ENCODE measurements at places on chromosomes 5 and 9.

- DNase-seq = no peak
Measured at GRCh38 chr5:14326035-14326903, 183.1 kb downstream of the TRIO start.

GRCh38 chr9:98310752-98311392 lies 55.4 kb upstream of the TBC1D2 start:
- DNase-seq = no peak

DNA sequence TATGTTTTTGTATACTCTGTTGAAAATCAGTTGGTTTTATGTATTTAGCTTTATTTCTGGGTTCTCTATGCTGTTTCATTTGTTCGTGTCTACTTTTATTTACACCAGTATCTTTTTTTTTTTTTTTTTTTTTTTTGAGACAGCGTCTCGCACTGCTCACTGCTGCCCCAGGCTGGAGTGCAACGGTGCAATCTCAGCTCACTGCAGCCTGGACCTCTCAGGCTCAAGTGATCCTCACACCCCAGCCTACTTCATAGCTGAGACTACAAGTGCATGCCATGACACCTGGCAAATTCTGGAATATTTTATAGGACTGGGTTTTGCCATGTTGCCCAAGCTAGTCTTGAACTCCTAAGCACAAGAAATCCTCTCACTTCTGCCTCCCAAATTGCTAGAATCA lies 869.4 kb upstream of the CDH6 start:
- no peak for DNase-seq

- DNase-seq = no peak
Measured at GRCh38 chr5:98096155-98096554, 677.3 kb upstream of the RGMB start.

GRCh38 chr5:53900677-53901076 lies 340.2 kb downstream of the NDUFS4 start:
- DNase-seq = no peak

DNA sequence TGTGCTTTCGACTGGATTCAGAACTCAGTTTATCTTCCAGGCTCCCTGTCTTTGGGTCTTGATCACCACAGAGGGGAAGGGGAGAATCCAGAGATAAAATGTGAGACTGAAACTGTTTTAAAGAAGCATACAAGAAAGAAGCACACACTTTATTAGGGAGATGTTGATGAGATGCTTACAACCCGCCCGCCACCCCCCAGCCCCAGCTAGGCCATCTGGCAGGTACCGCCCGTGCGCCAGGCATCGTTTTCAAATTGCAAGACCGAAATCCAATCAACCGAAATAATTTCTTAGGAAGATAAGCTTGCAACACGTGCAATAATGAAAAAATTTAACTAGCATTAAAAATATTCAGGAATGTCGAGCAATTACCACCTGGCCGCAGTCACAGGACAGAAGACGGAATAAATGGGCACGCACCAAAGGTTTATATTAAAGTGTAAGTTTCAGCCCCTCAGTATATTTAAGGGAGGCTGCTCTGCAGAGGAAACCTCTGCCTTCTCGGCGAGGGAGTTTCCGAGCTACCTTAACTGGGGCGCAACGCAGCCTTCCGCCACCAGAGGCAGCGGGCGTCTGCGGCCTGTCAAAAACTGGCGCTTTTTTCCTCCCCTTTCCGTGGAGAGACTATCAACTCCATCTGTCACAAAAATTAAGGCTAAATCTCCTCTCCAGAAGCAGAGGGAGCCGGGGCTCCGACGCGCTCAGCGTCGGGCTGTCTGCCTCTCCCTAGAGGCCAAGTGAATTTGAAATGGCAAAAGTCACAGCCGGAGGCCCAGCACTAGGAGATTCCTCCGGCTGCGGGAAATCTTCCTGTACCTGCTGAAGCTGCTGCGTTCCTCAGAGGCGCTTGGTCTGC lies 996 bp upstream of the GAS1 start:
- DNase-seq = peak; percentile 79

DNA sequence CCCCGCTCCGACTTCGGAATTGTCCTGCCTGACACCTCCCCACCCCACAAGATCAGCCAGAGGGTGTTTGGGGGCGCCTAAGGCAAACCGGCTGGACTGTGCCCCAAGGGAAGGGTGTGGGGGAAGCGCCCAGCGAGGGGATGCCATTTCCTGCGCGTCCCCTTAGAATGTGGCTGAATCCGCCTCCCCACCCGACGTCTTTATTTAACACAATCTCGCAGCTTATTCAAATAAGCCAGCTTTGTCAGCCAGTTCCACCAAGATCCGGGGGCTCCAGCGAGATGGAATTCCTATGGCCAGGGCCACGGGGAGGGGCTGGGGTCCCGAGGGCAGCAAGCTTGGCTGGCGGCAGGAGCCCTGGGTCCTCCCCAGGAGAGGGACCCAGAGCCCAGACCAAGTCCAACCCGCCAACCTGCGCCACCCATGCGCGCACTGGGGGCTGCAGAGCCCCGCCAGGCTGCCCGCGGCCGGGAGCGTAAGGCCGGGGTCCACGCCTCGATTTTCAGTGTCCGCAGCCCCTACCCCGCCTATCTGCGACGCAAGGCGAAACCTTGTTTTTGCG lies 7.4 kb downstream of the IRX4 start:
- DNase-seq = no peak

- peak; percentile 80 for DNase-seq
Measured at GRCh38 chr5:58259685-58260152, 200.2 kb downstream of the PLK2 start.

DNA sequence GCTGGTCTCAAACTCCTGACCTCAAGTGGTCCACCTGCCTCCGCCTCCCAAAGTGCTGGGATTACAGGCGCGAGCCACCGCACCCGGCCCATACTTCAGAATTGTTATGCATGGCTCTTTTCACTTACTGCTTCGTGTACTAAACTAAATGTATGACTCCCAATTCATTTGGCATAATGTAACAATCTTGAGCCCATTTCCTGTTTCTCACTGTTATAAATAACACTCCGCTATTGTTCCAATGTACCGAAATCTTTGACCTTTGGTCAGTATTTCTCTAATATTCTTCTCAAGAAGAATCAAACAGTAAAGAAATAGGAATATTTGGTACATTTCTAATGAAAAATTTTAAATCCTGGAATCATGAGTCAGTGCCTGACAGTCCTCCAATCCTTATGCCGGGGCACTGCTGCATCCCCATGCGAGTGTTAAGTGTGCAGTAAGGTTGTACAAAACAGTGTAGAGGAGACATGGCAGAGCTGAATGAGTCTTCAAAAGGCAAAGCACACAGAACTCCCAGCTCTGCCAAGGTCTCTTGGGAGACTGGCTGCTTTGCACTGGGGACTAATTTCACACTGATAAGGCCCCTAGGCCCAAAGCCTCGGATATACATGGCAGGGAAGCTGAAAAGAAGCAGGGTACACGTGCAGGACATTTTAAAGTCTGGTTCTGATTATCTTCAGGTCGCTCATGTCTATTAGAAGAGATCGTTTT lies 58.4 kb downstream of the HABP4 start:
- DNase-seq = no peak

DNA sequence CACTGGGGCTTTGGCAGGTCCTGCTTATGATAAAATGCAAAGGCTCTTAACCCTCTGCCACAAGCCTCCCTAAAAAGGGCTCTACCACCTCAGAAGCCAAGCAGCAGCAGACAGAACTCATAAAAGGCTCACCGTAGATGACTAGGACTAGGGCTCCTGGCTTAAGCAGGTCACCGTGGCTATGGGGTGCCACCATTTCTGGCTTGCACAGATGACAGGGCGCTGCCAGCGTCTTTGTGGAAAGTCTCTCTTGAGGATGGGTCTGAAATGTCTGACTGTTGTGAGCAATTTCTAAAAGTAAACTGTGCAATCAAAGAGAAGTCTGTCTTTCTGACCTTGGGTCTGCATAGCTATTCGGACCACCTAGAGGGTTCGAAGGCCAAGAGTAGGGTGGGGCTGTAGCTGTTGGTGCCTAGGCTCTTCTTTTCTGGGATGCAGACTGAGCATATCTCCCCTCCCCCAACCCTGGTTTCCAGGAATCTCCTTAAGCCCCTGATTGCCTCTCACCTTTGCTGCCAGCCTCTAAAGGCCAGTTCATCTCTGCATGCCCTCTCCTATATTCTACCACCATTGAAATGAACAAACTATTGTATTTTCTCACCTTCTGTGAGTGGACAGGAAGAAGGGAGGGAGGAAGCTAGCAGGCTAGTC lies 307.4 kb downstream of the ARHGAP26 start:
- no peak for DNase-seq

DNA sequence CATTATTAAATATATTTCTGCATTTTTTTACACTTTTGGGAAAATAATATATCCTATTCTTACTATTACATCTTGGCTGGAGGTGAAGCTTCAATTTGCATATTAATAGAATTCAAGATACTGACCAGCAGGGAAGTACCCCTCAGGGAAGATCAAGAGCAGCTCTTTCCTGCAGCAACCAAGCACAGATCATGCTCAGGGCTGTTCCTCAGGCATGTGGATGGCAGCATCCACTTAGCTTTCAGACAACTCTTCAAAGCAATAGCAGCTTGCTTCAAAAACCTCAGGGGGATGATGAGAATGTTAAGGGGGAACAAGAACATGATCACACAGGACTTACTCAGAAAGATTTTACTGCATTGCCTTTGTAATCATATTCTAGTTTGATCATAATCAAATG lies 731.8 kb downstream of the SEMA5A start:
- DNase-seq = no peak

GRCh38 chr9:8899511-8899910 lies 1099.9 kb upstream of the DMAC1 start:
- DNase-seq = no peak

GRCh38 chr5:148376198-148376597 lies 7.6 kb upstream of the FBXO38 start:
- no peak for DNase-seq

DNA sequence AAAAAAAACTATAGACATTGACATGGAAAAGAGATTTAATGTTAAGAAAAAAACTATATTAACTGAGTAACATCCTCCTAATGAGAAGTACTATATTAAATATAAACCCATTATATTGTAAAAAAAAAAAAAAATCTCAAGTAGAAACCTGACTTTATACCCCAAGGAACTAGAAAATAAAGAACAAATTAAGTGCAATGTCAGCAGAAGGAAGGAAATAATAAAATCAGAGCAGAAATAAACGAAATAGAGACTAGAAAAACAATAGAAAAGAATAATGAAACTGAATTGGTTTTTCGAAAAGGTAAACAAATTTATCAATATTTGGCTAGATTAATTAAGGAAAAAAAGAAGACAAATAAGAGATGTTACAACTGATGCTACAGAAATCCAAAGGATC lies 329.1 kb upstream of the ZNF608 start:
- DNase-seq = no peak

GRCh38 chr5:155556700-155557099 lies 543.1 kb downstream of the KIF4B start:
- no peak for DNase-seq

DNA sequence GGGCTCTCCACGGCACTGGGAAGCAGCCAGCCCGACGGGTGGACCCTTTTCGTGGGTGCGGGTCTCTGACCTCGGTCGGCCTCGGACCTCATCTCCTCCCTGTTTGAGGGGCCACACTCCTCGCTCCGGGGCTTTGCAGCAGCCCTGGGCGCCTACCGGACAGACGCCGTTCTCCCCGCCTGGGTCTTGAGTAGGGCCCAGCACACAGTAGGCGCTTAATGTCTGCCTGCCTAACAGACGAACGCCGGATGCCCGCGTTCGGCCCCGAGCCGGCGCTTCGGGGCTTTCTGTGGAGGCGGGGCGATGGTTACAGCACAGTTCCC lies 842 bp upstream of the GTF3C5 start:
- DNase-seq = no peak

GRCh38 chr5:111076091-111076490 lies 4.6 kb downstream of the TSLP start:
- no peak for DNase-seq

GRCh38 chr9:32681751-32682150 lies 46.3 kb upstream of the TAF1L start:
- DNase-seq = no peak

DNA sequence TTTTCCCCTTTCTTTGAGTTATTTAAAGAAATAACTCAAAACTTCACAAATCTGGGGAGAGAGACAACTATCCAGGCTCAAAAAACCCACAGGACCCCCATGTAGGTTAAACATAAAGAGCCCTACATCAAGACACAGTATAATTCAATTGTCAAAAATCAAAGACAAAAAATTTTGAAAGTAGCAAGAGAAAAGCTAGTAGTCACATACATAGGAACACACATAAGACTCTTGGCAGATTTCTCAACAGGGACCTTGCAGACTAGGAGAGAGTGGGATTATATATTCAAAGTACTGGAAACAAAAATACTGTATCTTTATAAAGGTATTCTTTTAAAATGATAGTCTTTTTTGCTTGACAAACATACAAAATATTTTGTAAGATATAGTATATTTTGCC lies 296.9 kb downstream of the OSTF1 start:
- DNase-seq = no peak

DNA sequence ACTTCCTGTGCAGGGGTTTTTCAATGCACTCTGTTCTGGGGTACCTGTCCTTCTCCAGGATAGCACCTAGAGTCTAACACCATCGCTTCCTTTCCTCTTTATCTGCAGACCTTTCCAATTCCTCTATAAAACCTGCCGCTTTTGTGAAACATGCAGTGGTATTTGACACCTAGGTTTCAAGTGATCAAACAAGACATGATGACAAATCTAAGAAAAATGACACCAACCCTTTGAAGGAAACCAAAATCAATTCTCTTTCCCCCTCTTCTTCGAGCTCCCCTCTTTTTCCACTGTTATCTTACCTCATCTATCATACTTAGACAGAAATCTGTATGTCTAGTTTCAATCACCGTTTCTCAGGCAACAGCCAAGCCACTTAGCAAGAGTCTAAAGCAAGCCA lies 25.6 kb upstream of the RANBP17 start:
- DNase-seq = no peak

DNA sequence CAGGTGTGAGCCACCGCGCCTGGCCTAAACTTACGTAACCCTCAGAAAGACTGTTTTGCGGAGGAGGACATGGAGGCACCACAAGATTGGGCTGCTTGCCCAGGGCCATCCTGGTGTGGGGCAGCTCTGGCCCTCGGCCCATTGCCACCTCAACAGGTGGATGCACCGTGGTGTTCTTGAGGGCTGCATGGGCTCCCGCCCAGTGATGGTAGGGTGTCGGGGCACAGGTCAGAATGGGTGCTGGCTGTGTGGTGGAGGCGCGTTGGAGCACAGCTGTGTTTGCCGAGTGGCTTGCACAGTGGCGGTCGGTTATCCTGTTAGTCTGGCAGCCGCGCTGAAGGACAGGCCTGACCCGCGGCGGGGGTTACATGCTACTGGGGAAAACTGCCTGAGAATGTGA lies 196.9 kb downstream of the CACNA1B start:
- no peak for DNase-seq

GRCh38 chr9:113185271-113185670 lies 34.5 kb downstream of the SLC31A2 start:
- DNase-seq = no peak

- DNase-seq = no peak
Measured at GRCh38 chr9:104740621-104741020, 6.9 kb upstream of the NIPSNAP3A start.

GRCh38 chr5:119393201-119393691 lies 37.4 kb downstream of the TNFAIP8 start:
- no peak for DNase-seq

GRCh38 chr9:32334112-32334511 lies 50.3 kb upstream of the ACO1 start:
- no peak for DNase-seq

GRCh38 chr5:96768708-96769251 lies 39.0 kb downstream of the ERAP1 start:
- no peak for DNase-seq
